ENCODE measurements at places on chromosomes 6 and 20. TPM values are rescaled to one million over a fixed set of nuclear protein-coding genes. Genes with fewer than 3 reads are reported as not detected.

The FITM2 gene
- 7.8 TPM for total RNA-seq

The DCBLD1 gene
- total RNA-seq = 12.4 TPM

The GABRR1 gene
- total RNA-seq = not detected

The SLC52A3 gene
- total RNA-seq = not detected

The SH3BGRL2 gene
- total RNA-seq = 2.2 TPM

The C6orf163 gene
- total RNA-seq = 0.82 TPM

The OXT gene
- not detected for total RNA-seq

The PREX1 gene
- total RNA-seq = 33.9 TPM

The FAM83D gene
- total RNA-seq = 51.1 TPM

The CNR1 gene
- total RNA-seq = 4.6 TPM

Data from A375 (cell line).